ENCODE measurements at places on chromosomes 6 and 20. TPM values are rescaled to one million over a fixed set of nuclear protein-coding genes. Genes with fewer than 3 reads are reported as not detected.

DNA sequence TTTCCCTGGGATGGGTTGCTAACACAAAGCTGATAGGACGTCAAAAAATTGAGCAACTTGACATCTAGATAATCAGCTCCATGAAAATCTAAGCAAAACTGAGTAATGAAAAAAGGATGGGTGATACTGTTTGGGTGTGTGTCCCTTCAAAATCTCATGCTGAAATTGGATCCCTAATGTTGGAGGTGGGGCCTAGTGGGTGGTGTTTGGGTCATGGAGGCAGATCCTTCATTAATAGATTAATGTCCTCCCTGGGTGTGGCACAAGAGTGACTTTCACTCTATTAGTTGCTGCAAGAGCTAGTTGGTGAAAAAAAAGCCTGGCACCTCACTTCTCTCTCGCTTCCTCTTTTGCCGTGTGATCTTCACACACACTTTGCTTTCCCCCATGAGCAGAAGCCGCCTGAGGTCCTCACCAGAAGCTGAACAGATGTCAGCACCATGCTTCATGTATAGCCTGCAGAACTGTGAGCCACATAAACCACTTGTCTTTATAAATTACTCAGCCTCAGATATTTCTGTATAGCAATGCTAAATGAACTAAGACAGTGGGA, 160.9 kb downstream of the FRK start:
- DNase-seq = no peak

DNA sequence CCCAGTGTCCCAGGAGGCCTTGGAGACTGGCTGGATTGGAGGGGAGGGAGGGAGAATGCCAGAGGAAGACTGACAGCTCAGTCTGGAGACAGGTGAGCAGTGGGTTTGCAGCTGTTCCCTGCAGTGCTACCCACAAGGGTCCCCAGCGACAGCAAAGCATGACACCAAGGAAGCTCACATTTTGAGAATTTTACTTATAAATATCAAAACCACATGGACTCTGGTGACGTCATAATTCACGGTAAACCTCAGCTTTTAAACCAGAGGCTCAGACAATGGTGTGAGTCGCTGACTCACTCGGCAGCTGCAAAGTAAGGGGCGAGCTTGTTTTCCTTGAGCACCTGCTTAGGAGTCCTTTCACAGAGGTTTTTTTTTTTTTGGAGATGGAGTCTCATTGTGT, 65.2 kb downstream of the THBS2 start:
- DNase-seq = no peak

DNA sequence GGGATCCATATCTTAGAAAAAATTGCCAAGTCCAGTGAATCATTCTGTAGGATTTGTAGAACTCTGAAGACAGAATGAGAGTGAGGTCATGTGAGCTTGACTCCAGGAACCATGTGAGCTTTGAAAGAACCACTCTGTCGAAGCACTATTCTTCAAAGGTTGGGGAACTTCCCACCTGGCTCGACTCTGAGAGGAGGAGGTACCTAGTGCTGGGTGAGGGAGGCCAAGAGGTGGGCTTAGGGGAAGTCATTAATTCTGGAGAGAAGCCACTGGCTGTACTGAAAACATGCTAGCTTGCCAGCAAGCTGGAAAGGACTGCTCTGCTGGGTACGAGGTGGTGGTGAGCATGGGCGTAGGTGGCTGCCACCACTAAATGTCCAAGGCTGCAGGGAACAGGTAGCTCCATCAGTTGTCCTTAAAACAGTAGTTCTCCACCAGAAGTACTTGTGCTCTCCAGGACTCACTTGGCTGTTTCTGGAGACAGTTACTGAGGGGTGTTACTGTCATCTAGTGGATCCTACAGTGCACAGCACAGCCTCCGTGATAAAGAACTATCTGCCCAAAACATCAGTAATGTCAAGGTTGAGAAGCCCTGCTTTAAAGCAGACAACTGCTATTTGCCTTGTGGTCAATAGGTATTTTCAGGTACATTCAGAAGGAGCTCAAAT, 34.7 kb upstream of the SYNJ2 start:
- DNase-seq = peak; percentile 19

- no peak for DNase-seq
Measured at GRCh38 chr6:135814043-135814442, 37.5 kb upstream of the PDE7B start.

GRCh38 chr20:40769677-40770285, 80.7 kb upstream of the MAFB start:
- no peak for DNase-seq

- DNase-seq = no peak
Measured at GRCh38 chr20:38534756-38535155, 46.2 kb upstream of the ADIG start.

- no peak for DNase-seq
Measured at GRCh38 chr20:37305079-37305478, 15.6 kb downstream of the MANBAL start.

- DNase-seq = no peak
Measured at GRCh38 chr6:38459291-38459690, 180.4 kb downstream of the BTBD9 start.

- no peak for DNase-seq
Measured at GRCh38 chr20:46767127-46767761, 57.8 kb downstream of the SLC2A10 start.

- DNase-seq = no peak
Measured at GRCh38 chr20:31522731-31523130, 8.5 kb downstream of the HM13 start.

DNA sequence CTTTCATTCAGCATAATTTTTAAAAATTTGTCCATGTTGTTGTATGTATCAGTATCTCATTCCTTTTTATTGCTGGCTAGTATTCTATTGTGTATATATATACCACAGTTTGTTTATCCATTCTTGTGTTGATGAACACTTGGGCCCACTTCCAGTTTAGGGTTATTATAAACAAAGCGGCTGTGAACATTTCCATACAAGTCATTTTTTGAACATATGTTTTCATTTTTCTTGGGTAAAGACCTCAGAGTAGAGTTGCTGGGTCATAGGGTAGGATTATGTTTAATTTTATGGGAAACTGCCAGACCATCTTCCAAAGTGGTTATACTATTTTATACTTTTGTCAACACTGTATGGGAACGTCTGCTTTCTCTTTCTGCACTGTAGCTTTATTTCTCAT, 55.3 kb downstream of the RBM24 start:
- DNase-seq = no peak

DNA sequence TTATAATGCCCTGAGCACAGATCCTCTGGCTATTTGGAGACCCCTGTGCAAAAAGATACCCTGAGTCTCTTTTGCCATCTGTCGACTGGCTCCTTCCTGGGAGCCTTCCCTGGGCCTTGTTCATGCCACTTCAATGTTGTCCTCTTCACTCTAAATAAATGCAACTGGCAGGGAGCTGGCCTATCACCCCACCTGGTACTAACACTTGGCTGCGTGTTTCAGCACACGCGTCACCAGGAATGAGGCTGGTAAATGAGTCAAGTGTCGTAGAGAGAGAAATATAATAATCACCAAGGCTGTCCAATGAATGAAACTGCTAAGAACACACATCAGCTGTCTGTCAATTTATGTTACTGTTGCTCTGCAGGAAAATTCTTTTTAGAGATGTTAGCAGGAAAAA, 374.6 kb upstream of the JARID2 start:
- DNase-seq = no peak

GRCh38 chr6:135974426-135974825, 122.9 kb downstream of the PDE7B start:
- no peak for DNase-seq

- no peak for DNase-seq
Measured at GRCh38 chr6:163387317-163387716, 27.2 kb upstream of the QKI start.

DNA sequence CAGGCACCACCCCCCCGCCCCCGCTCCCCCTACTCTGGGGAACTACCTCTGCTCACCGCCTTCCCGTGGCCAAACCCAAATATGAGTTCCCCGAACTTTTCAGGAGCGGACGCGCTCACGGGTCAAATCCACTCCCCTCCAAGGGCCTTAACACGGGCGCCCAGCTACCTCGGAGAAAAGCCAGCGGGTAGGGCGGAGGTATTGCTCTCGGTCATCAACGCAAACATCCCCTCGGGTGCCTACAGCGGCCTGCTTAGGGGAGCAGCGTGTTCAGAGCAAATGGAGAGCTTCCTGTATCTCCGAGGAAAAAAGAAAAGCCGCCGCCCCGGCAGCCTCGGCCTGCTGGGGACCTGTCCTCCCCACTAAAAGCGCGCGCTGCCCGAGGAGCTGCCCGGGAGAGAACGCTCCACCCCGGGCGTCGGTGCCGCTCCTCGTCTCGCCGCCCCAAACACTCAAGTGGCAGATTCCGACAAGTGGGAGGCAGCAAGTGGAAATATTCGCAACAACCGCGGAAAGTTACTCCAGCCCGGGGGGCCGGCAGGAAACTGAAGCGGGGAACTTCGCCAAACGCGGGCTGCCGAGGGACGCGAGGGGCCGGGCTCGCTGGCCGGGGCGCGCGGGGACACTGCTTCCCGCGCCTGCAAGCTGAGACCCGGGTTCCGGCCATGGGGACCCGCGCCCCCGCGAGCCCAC, 699 bp downstream of the PTPRT start:
- DNase-seq = no peak

GRCh38 chr6:157574851-157575424, 193.9 kb downstream of the ZDHHC14 start:
- DNase-seq = no peak

GRCh38 chr6:159077123-159077522, 32.3 kb upstream of the TAGAP start:
- peak; percentile 80 for DNase-seq

DNA sequence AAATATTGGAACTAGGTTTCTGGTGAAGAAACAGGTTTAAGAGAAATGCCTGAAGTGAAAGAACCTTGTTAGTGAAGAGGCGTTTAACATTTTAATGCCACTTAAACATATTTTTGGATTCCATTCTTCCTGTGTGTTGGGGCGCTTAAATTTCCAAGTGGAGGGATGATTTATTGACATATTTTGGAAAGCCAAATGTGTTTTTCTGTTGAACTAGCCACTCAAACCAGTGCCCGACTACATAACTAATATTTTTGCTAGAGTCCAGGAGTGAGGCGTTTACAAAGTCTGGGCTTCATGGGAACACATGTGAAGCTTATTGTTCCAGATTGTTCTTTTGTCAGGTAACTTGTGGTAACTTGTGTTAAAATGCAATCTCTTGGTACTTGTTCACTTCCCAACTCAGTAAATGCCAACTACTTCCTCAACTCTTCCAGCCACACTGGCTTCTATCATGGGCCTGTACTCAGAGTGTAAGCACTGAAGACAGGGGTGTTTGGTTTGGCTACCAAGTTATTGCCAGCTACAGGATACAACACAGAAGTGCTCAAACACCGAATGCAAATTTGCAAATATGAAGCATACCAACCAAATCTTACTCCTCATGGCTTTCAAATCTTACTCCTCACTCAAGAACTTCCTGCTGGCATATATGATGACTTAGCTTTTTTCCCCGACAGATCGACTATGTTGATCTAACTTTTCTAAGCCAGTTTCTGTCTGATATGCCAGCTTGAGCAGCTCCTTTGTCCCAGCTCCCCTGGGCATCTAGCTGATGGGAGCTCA, 2.0 kb upstream of the ZNFX1 start:
- no peak for DNase-seq

DNA sequence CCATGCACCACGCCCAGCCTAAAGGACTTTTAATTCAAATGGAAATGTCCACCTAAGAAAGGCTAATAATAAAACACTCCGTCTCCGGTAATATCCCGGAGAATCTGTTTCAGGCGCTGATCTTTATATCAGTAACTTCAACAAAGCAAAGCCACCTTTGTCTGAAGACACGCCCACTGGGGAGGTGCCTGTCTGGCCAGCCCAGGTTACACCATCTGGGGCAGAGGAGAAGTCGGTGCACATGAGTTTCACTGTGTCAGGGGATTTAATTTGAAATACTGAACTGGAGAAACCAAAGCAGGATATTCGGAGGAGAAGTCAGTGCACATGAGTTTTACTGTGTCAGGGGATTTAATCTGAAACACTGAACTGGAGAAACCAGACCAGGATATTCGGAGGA, 9.4 kb downstream of the SERPINB6 start:
- DNase-seq = no peak

DNA sequence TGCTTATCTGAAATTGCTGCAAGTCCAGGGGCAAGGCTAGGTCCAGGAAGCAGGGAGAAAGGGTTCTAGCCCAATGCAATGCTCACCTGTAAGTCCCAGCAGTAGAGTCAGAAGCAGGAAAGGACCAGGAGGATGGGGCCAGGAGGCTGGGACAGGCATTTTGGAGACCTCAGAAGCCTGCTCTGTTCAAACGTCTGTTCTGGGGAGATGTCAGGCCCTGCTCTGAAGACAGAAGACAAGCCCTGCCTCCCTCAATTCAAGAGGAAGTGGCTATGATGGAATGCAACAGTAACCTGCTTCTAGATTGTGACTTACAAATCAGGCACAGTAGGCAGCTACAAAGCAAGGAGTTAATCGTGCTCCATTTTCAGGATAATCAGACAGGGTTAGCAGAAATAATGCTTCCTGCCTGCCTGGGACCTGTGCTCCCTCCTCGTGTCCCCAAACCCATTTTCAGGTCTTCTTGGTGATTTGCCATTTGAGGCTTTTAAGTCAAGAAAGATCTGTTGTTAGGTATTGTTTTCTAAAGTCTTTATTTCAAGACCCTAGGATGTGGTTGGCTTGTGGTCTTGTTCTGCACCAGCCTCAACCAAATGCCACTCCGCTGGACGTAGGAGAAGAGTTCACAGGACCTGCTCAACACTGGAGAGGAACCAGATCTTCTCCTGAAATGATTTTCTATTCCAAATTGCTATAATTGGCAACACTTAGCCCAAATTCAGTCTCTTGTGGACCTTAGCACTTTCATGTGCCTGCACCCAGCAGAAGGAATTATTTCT, at the start of gene SIRPG:
Gene SIRPG (minus strand): TSS at position 224 of the 779 bp plus-strand sequence. CDS start 65 bp downstream, at position 159.
- DNase-seq = no peak

DNA sequence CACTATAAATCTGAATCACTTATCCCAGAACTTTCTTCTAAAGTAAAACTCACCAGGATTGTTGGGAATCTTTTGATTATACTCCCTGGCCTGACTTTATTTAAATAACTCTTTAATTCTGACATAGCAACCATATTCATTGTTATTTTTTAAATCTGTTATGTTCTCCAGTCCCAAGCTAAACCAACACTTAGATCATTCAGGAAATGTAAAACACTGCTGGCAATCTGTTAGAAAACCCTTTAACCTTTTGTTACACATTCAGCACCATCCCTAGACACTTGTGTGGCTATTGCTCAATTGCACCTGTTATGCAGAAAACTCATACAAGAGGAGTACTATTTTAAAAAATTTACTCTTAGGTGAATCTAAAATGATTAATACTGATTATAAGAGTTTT, 101.8 kb upstream of the NHSL1 start:
- DNase-seq = no peak

- no peak for DNase-seq
Measured at GRCh38 chr6:53703047-53703446, 37.5 kb upstream of the KLHL31 start.

The CST1 gene
- not detected for total RNA-seq

The ADNP gene
- 66.7 TPM for total RNA-seq

The BTN1A1 gene
- total RNA-seq = 0.09 TPM

The C4B gene
- total RNA-seq = 596 TPM

The NOX3 gene
- not detected for total RNA-seq

The GHRH gene
- total RNA-seq = not detected

The NKX2-4 gene
- total RNA-seq = not detected

The TMEM239 gene
- total RNA-seq = not detected

The TAP2 gene
- 37.6 TPM for total RNA-seq

All from kidney (tissue), 22 donors.